ENCODE measurements at places on chromosomes 12 and 14.
A peak's percentile ranks its signal among the peaks of the same experiment; 100 is the strongest.

- DNase-seq = no peak
These were observed 2.6 kb upstream of the TTC8 start for GRCh38 chr14:88821888-88822287.

DNA sequence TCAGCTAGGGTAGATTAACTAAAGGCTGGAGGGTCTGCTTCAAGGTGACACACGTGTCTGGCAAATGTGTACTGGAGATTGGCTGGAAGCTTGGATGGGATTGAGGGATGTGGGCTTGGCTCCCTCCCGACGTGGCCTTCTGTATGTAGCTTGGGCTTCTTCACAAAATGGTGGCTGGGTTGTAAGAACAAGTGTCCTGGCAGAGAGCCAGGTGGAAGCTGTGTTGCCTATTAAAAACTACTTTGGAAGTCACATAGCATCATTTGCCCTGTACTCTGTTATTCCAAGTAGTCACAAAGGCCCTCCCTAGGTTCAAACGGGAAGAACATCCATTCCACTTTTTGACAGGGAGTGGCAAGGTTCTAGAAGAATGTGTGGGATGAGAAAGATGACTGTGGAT lies 174.1 kb upstream of the PRICKLE1 start:
- DNase-seq = peak; percentile 42

GRCh38 chr14:102882226-102882906 lies 40.1 kb upstream of the AMN start:
- DNase-seq = no peak

DNA sequence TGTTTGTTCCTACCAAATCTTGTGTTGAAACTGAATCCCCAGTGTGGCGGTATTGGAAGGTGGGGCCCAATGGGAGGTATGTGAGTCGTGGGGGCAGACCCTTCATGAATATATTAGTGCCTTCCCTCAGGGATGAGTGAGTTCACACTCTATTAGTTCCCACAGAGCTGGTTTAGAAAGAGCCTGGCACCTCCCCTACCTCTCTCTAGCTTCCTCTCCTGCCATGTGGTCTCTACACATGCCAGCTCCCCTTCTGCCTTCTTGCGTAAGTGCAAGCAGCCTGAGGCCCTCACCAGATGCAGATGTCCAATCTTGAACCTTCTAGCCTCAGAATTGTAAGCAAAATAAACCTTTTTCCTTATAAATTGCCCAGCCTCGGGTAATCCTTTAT lies 105.8 kb downstream of the SPTSSA start:
- DNase-seq = peak; percentile 86

DNA sequence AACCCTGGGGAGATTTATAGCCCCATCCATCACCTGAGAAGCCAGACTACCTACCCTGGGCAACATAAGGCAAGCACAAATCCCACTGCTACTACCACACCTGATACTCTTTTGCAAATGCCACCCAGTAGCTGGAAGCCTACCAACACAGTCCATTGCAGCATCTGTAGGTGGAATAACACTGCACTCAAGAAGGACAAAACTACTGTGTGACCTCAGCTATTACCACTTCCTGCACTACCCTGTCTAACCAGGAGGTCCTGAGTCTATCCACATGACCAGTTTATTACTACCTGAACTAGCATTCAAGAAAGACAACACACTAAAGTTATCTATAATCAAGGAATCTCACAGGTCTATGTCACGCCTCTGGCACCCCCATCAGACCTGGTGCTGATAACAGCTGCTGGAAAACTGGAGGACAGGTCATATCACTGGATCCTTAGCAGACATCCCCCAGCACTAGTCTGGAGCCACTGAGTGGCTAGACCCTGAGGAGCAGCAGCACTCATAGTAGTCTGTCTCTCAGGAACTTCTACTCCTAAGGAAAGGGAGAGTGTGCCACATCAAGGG lies 2.9 kb upstream of the CLEC1A start:
- no peak for DNase-seq

DNA sequence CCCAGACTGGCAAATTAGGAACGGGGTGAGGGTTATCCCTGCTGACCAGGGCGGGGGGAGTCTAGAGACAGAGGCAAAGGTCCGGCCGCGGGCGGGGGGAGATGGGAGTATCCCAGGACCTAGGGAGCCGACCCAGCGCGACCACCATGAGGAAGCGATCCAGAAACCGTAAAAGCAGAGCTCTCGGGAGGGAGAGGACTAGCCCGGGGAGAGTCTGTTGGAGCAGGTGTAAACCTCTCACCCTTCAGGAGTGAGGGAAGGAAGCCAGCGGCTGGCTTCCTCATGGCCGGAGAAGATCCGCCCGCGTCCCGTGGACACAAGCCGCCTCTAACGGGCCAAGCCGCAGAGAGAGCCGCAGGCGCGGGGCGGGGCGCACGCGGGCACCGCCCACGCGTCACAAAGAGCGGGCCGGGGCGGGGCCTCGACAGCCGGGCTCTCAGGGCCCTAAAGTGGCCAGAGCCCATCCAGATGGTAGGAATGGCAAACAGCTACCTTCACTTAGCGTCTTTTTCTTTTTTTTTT lies at the start of gene ACRBP:
TSS of gene ACRBP (minus strand) at position 350 of the 522 bp plus-strand sequence. CDS start at position 284, 66 bp downstream.
- peak; percentile 45 for DNase-seq
